ENCODE measurements at places on chromosomes 11 and 22.
A peak's percentile ranks its signal among the peaks of the same experiment; 100 is the strongest.

- DNase-seq = no peak
Observed at GRCh38 chr22:38881997-38882879, 10.2 kb upstream of the CBX6 start.

GRCh38 chr11:10898003-10898762 lies 40.3 kb upstream of the ZBED5 start:
- no peak for DNase-seq

GRCh38 chr11:10930224-10930971 lies 72.5 kb upstream of the ZBED5 start:
- DNase-seq = peak; percentile 8

DNA sequence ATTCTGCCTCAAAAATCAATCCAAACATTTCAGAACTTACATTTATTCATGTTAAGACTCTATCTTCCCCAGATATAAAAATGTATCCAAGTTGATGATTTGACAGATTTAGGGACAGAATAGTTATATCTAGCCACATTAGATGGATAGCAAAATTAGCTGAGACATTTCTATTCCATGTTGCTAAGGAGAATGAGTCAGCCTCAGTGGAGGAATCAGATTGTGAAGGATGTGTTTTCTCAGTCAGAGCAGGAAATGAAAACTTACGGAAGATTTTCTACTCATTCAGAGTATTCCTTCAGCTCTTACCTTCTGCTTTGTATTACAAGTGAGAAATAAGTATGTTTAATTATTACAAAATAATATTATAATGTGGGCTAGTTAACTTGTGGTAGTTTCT lies 556.3 kb upstream of the ANO3 start:
- no peak for DNase-seq

GRCh38 chr11:15136166-15136565 lies 21.4 kb downstream of the INSC start:
- DNase-seq = no peak

DNA sequence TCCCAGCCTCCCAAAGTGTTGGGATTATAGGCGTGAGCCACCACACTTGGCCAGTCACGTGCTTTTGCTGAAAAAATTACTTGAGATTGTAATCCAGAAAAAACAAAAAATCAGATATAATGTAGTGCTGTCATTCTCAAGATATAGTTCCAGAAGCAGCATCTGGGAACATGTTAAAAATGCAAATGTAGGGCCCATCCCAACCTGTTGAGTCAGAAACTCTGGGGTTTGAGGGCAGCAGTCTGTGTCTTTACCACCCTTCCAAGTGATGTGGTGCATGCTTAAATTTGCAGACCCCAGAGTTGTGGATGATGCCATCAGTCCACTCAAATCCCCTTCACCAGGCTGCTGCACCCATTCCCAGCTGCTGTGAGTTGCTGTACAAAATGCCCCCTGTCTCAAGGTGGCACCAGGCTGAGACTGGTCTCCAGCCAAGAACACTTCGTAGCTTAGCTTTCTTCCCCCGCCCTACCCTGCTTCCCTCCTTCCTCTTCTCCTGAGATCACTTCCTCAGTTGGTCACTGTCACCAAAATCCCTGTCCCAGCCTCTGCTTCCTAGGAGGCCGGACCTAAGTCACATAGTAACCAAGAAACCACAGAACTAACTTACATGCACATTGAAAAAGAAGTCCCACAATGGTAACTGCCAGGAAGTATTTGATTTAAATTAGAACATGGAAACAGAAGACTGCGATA lies 18.2 kb upstream of the ARRB1 start:
- no peak for DNase-seq

DNA sequence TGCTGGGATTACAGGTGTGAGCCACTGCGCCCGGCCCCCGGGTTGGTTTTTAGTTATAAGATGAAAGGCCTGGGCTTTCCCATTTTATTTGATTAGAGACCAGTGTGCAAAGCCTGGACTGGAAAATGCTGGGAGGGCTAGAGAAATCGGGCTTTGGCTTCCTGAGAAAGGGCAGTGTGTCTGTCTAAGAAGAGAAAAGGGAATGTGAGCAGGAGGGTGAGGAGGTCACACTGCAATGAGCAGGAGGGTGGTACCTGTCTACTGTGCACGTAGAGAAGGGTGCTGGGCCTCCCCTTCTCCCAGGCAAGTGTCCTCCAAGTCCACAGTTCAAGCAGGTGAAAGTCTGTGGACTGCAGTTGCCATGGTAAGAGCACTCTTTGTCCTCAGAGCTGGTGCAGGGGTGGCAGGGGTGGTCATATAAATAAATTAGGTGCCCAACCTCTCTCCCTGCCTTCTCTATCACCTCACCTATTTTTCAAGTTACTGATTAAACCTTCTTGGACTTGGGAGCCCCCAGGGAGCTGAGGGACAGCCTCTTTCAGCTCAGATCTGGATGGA lies 30.8 kb downstream of the SLC5A1 start:
- no peak for DNase-seq

DNA sequence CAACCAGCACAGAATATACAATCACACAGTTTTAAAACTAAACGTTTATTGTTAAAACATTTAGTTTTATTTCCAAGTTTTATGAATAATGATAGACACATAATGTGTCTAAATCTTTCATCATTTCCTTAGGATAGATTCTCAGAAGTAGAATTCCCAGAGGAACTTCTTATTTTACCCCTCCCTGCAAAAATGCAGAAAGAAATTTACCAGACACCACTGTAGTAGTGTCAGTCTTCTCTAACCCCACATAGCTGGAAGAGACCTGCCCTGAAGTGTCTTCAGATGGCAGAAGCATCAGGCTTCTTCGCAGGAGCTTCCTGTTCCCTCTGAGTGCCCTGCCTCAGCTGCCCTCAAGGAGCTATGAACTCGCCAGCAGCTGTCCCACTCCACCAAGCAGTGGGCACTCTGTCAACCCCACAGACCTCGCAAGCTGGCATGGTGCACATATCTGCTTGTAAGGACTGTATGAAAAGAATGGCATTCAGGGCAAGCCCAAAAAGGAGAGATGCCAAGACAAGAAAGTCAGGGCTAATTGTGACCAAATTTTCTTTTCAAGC lies 28.5 kb upstream of the PAK1 start:
- no peak for DNase-seq

DNA sequence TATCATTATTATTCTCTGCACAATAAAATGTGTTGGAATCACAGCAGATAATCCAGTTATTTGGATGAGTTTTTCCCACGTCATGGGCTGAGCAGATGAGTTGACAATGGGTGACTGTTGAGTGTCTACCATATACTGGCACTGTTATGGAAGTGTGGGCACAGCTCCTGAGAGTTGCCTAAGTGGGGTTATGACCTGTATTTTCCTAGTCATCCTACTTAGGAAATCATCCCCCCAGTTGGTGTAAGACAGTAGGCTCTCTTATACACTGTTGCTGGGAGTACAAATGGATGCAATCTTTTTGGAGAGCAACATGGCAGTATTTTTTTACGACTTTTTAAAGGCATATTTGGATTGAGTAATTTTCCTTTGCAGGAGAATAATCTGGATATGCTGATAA lies 66.4 kb downstream of the TRAF6 start:
- DNase-seq = no peak

GRCh38 chr11:66291706-66292542 lies at the start of gene TMEM151A:
TSS of gene TMEM151A (plus strand) at chr11:66291894. CDS start at chr11:66292014, 120 bp downstream.
- DNase-seq = no peak

DNA sequence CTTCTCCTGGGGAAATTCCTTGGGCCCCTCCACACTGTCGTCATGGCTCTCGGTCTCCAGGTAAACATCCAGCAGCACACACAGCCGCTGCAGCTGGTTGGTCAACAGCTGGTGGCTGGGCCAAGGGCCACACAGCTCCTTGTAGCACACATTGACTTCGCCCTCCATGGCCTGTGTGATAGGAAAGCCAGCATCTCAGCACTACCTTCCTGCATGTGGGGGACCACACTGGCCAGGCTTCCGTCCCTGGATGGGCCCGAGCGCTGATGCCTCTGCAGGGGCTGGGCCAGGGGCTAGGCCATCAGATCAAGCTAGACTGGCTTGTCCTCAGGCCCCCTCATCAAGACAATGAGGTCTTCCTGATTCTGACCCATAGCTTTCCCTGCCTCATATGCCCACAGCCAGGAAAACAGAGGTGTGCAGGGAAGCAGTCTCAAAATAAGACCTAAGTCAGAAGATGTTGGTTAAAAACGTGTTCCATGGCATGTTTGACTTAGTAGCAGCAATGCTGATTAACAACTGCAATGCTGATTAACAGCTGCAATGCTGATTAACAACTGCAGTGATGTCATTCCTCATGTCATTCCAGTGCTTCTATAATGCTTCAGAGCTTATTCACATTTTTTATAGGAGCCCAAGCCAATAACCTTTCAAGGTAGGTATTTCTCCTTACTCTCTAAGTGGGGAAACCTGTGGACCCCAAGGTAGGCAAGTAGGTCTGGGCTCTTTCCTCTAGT lies 31.3 kb downstream of the NEFH start:
- no peak for DNase-seq

- DNase-seq = no peak
Observed at GRCh38 chr11:59556917-59557348, 45.6 kb downstream of the OR4D9 start.

GRCh38 chr11:69382131-69383128 lies 88.5 kb downstream of the MYEOV start:
- DNase-seq = no peak

GRCh38 chr11:19980957-19981669 lies 179.2 kb downstream of the DBX1 start:
- no peak for DNase-seq

DNA sequence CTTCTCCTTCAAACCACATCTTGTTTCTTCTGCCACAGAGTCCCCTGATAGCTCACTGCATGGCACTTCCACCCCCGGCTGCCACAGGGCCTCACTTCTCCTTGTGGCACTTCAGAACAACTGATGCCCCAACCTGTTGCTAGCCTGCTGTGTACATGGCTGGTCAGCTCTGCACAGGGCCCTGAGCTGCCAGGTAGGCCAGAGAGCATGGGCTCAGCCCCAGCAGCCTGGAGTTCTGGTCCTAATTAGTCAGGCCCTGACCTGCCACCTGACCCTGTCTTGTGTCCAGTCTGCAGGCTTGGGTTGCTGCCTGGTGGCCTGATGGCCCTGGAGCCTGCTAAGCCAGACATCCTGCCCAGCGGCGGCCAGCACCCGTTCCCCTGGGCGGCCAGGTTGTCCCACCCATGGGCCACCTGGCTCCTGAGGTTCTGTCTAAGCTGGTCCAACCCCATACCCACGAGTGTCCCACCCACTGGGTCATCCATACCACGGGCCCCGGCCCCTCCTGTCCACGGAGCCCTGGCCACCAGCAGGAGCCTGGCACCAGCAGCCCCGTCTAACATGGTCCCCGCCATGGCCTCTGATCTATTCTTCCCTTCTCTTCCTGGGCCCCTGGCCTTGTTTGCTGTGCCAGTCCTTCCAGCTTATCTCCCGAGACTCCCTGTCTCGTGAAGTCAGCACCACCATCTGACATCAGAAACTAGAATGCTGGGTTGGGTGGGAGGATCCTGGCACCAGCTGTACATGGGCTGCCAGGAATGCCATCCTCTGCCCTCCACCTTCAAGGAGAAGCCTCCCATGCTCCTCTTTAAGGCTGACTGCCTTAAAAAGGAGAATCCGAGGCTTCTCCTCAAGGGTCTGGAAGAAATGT lies 3.1 kb upstream of the CERK start:
- DNase-seq = no peak

- no peak for DNase-seq
Observed at GRCh38 chr11:83793310-83793709, 507.1 kb upstream of the CCDC90B start.

- peak; percentile 46 for DNase-seq
Observed at GRCh38 chr11:117950993-117951961, 22.1 kb upstream of the TMPRSS13 start.

DNA sequence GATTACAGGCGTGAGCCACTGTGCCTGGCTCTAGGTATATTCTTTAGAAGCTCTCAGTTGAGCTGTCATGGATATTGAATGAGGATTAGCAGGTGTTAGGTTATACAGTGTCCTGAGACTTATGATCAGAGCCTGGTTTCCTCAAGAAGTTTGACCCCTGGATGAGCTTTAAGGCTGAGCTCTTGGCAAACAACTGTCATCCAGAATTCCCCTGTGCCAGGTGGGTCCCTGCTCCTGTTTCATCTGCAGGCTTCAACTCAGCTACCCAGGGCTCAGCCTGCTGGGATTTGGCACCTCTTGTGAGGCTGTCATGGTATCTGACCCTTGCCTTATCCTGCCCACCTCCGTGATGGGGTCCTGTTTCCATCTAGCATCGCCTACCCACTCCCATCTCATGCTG lies 24.3 kb downstream of the SERPINH1 start:
- no peak for DNase-seq

- no peak for DNase-seq
Observed at GRCh38 chr11:132099692-132100091, 729.3 kb downstream of the NTM start.

- DNase-seq = no peak
Observed at GRCh38 chr11:73931039-73931645, 19.7 kb upstream of the DNAJB13 start.

GRCh38 chr11:57778318-57779037 lies 16.9 kb downstream of the CTNND1 start:
- no peak for DNase-seq

DNA sequence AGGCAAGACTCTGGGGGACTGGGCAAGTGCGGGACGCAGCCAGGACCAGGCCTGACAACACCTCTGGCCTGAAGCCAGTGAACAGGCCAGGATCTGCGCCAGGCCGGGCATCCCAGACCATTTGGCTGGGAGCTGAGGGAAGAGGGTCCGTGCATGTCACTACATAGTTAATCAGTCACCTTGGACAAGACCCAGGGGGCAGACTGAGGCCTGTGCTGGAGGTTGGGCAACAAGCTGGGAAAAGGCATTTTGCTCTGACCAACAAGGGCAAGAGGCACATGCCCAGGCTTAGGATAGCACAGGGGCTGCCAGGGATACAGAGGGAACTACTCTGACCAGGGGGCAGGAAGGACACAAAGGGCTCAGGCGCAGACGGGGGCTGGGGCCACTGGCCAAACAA lies 7.0 kb upstream of the CHADL start:
- no peak for DNase-seq

DNA sequence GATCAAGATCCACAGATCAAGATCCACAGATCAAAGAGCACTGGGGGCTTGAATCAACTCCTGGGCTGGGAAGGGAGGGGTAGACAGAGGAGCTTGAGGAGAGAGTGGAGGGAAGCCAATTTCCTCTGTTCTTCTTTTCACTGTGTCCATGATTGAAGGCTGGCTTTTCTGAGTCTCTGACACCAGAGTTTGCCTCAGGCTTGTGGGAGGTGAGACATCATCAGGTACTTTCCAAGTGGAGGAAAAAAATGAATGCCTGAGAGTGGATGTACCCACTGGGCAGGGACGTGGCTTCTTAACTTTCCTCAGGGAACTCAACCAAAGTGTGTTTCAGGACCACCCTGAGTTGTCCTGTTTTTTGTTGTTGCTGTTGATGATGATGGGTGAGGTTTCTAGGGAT lies 11.0 kb upstream of the HEPHL1 start:
- DNase-seq = no peak

Data from activated effector memory CD4-positive, alpha-beta T cell treated with Interleukin-2 at 50 U/mL for 16 hours (primary cell).